DMS153 (cell line): ENCODE measurements at places on chromosomes 7 and 10.
A peak's percentile ranks its signal among the peaks of the same experiment; 100 is the strongest.

DNA sequence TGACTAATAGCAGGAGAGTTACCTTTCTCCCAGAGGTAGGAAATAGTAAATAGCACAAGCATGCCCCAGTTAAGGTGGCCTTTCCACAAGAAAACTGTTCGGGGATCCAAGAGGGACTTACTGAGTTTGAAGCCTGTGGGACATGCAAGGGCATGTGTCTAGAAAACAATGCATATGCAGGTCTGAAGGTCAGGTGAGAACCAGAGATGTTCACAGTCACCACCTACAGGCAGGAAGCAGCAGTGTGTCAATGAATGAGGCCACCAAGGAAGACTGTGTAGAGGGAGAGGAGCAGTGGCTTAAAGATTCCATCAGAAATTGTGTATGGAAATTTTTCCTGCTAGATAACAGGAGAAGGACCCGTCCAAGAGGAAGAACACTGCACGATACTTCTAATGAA, 66.0 kb downstream of the CALD1 start:
- no peak for DNase-seq

DNA sequence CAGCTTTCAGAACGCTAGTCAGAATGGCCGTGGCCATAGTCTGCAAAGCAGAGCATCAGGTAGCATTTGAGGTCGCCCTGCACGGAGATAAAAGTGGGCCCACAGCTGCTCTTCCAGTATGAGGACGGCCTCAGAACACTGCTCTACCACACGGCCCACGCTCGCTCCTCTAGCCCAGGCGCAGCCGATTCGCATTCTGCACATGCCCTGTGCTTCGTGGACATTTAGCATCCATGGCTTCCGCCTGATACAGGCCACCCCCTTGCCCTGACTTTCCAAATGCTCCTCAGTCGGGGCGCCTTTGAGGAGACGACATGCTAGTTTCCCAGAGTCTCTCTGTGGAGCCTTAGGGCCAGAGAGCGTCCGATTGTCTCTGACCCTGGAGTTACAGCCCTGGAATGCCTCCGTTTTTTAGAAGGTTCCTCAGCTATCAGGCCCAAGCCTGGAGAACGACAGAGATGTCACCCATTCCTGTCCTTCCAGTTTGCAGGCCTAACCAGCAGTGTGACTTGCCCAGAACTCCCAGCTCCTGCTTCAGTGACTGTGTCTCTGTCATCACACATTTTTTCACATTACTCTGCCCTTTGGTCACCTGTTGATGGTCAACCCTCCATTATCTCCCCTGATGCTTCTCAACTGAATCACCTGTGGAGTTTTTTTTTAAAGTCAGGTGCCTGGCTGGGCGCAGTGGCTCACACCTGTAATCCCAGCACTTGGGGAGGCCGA, 14.3 kb downstream of the STRA8 start:
- no peak for DNase-seq

DNA sequence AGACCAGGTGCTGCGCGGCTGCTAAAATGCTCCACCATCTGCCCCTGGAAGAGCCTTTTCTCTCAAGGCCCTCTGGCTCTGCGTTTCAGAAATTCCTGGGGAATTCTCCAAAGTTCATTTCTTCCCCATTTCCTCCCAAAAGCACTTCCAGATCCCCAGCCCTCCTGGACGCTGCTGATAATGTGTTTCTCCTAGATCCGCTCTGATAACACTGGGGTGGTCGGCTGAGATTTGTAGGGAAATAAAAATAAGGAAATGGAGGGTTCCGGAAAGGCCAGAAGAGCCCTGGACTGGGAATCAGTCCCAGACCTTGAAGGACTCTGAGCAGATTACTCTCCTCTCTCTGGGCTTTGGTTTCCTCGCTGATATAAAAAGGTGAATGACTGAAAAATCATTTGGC, 28.1 kb downstream of the COL13A1 start:
- DNase-seq, result no peak

DNA sequence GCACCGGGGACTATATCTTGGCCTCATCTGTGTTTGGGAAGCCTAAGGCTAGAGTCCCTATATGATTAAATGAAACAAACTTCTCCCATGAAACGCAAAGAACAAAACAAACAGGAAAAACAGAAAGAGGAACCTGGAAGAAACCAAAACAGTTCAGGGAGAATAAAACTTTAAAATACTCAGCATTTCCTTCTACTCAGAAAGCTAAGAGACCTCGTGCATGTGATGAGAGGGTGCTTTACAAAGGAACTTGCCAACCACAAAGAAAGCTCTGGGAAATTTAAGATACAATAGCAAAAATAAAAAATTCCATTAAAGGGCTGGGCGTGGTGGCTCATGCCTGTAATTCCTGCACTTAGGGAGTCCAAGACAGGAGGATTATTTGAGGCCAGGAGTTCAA, 6.9 kb downstream of the PILRA start:
- DNase-seq, result no peak

GRCh38 chr7:96005271-96005670, 232.9 kb downstream of the DYNC1I1 start:
- DNase-seq, result no peak

GRCh38 chr7:134191876-134192275, 64.7 kb downstream of the LRGUK start:
- no peak for DNase-seq

DNA sequence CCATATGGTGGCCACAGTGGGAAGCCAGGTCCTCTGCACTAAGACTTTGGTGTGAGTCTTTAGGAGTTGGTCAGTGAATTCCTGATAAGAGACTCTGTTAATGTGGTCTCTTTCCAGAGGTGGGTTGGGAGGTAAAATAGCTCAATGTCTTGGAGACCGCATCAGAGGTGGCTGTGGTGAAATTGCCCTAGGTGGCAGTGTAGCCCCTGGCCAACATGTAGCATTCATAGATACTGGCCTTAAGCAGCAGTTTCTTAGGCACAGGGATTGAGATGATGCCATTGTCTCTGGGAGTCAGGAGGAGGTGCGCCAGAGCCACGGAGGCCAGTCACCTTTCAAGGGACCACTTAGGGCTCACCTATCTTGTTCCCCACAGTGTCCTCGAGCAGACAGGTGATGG, 202.8 kb downstream of the CREB5 start:
- no peak for DNase-seq

- no peak for DNase-seq
These were observed 2.9 kb downstream of the SEMA3E start for GRCh38 chr7:83646027-83646426.

- no peak for DNase-seq
These were observed 167.6 kb upstream of the PITRM1 start for GRCh38 chr10:3340127-3340730.

- DNase-seq, result no peak
These were observed 764 bp upstream of the FAM131B start for GRCh38 chr7:143363016-143363937.

DNA sequence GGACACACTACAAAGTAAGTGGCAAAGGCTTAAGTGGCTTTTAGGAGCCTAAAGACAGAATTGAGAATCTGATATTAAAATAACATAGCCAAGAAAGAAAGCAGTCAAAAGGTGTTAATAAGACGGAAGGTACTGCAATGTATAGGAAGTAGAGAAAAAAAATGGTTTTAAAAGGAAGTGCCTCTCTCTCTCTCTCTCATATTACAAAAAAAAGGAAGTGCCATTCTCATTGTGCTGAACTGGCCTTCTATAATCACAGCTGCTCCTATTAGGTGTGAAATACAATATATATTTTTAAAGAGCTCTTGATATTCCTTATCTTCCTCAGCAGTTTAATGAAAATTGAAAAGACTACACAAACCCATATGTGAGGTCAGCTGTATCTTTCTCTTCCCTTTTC, 199.4 kb upstream of the NPVF start:
- DNase-seq, result no peak

- DNase-seq, result no peak
These were observed 113.0 kb upstream of the ANLN start for GRCh38 chr7:36276428-36277248.

DNA sequence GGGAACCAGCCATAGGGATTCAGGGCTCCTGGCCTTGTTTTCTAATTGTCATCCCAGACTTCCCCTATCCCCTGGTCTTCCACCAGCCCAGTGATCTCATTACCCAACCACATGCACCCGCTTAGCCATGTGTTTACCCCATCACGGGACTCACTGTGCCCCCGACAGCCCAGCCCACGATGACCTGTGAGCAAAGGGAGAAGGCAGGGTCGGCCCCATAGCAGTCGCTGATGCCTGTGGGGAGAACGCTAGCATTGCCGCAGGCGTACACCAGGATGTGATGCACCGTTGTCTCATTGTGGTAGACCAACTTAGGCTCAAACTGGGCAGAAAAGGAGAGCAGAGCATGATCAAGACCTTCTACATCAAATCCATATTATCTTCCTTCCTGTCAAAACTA, 14.0 kb downstream of the PRSS58 start:
- DNase-seq, result no peak

DNA sequence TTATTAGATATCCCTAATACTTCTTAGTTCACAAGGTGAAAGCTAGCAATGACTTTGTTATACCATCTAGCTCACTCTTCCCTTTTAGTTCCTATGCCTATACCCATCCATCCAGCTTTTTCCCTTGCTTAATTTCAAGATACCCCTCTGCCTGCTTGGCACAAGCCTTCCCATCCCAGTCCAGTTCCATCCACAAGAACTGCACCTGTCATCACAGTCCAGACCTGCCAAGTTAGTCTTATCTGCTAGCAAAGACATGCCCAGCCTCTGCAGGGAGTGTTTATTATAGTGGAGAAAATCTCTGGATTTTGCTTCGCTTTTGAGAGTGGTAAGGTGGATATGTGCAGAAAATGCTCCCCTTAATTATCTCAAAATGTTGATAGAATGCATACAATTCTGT, 158.2 kb downstream of the ST7 start:
- no peak for DNase-seq

DNA sequence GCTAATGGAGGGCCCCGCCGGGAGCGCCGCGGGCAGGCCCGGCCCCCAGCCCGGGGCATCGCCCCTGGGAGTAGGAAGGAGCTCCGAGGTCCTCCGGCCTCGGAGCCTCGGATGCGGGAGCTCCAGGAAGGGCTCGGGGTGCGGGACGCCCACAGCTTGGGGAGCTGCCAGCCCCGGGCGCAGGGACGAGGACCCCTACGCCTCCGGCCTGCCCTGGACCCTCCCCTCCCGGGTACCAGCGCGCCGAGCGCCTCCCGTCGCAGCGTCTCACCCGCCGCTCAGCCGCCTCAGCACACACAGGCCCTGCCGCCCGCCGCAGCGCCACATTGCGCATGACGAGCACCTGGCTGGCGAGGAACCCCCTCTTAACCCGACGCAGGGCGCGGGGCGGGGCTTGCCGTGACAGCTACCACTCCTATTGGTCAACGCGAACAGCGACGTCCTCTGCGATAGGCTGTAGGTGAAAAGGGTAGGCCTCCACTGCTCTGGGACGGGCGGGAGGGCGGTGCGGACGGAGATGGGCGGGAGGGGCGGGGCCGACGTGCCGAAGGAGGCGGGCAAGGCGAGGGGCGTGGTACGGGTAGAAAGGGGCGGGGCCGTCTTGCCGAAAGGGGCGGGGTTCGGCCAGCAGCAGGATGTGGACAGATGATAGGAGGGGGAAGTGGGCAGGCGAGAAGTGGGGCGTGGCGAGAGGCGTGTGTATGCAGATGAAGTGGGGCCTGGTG, at the start of gene PITRM1:
TSS of gene PITRM1 (minus strand) at position 337 of the 725 bp plus-strand sequence. CDS start at position 327, 10 bp downstream.
- DNase-seq, result peak; percentile 91

- peak; percentile 66 for DNase-seq
These were observed 8.0 kb downstream of the DLX5 start for GRCh38 chr7:97016381-97017191.

GRCh38 chr10:46995234-46995633, 84.0 kb downstream of the PTPN20 start:
- no peak for DNase-seq

- no peak for DNase-seq
These were observed 3.3 kb upstream of the TBXAS1 start for GRCh38 chr7:139825666-139826290.

DNA sequence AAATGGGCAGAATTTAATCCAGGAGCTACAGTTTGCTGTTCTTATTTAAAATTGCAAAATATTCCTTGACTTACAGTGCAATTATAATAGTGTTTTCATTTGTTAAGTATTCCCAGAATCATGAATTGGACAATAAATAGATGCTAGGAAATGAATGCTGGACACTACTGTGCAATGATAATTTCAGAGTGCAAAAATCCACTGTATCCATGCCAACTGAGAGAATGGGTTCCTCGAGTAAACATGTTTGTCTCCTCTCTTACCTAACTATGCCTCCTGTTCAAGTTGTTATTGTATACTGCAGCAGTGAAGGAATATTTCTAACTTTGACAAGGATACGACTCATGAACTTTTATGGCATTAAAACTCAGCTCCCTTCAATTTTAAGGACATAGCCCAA, 1396.3 kb downstream of the GATA3 start:
- DNase-seq, result no peak

DNA sequence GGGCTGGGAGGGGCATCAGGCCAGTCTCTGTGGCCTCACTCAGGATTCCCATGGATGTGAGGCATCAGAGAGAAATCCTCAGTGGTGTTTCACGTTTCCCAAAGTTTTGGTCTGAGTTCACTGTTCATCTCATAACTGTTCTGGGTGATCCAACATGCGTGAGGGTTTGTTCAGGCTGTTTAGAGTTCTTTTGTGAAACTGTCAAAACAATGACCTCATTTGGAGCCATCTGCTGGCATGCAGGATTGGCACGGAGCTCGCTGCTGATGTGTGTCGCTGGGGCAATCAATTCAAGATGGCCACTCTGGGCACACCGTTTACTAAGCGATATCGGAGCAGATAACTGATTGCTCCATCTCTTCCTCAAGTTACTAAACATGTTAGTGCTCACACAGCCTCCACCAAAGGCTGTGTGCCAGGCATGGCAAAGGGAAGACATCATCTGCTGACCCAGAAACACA, 365.6 kb downstream of the WDR11 start:
- no peak for DNase-seq

DNA sequence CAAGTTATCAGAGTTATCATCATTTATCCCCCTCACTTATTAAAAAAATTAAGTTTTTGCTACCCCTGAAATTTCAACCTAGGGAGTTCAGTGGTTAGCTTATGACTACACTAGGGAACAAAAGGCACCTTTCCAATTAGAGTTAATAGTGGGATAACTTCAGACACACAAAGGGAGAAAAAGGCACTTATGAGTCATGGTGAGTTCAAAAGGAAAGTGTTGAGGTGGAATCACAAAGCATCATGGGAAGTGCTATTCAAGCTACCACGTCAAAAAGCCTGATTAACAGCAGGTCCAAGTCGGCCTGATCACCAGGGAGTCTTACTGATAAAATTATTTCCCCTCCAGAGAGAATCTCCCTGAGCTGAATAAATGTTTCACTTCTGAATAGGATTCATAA, 165.7 kb downstream of the C7orf25 start:
- no peak for DNase-seq

GRCh38 chr10:15868006-15868405, 7.7 kb upstream of the MINDY3 start:
- no peak for DNase-seq

- no peak for DNase-seq
These were observed 211.5 kb upstream of the SLC26A5 start for GRCh38 chr7:103657474-103657894.

GRCh38 chr7:45683556-45684148, 109.5 kb downstream of the ADCY1 start:
- no peak for DNase-seq

GRCh38 chr7:22945584-22945983, 68.3 kb downstream of the HYCC1 start:
- DNase-seq, result no peak
